RWPE1 (cell line): ENCODE measurements at places on chromosomes 6 and 20.

DNA sequence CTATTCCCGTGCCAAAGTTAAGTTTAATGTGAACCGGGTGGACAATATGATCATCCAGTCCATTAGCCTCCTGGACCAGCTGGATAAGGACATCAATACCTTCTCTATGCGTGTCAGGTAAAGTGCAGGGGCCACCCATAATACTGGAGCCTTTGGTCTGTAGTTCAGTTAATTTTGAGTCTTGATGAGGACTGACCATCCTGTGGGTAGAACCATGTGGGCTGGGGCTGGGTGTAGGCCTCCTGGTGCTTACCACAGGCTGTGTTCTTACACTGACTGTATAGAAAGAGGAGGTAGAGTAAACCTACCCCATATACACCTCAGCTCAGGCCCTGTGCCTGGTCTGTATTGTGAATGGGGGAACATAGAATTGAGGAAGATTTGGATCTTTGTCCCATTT is 2.4 kb downstream of the NOP56 start:
- no peak for DNase-seq

DNA sequence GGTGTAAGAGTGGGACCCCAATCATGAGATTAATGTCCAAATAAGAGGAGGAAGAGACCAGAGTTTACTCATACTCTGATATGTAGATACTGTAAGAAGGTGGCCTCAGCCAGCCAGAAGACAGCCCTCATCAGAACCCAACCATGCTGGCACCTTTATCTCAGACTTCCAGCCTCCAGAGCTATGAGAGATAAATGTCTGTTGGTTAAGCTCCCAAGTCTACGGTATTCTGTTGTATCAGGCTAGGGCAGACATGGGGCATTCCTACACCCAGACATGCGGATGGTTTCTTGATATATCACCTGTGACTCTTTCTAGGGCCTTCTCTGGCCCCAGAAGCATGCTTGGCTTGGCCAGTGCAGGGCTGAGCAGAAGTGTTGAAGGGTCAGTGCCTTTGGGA is 247.4 kb upstream of the RIN2 start:
- no peak for DNase-seq

DNA sequence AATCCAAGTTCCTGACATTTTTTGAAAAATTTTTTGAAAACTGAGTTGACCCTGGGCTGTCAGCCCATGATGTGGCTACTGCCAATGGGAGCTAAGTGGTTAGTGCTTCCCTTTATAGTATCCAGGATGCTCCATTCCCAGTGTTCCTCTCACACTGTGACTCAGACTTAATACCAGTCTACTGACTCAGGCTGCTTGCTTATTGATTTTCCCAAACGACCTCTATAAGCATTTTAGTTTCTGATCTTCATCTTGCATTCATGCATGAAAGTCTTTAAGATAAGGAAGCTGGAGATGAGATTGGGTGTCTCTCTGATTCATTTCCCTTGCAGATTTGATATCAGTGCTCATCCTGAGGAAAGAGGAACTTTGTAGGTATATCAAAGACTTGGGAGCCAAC is 560.0 kb downstream of the TBC1D32 start:
- no peak for DNase-seq

GRCh38 chr6:143270026-143270425 is 180.5 kb downstream of the ADAT2 start:
- no peak for DNase-seq

DNA sequence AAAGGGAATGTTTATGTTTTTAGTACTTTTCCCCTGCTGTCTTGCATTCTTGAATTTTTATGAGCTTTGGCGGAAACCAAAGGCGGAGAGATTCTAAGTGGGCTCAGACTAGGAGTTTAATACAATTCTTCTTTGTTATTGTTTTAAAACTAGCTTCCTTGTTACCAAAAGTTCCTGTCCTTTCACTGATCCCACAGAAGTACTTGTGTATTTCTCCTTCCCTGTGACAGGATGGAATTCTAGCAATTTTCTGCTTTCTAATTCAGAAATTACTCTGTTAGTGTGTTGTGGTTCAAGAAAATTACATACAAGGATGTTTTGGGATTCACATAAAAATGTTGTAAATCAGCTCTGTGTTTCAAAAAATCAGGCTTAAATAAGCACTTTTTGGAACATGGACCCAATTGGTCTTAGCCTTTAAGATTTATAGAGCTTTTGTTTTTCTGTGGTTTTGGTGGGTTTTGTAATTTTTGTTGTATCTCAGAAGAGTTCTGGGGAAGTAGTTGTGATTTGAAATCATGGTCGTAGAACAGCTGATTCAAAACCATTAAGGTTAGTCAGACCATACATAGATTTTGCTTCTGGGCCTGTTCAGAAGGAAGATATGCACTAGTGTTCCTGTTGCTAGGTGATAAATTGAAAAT is 17.6 kb upstream of the CTAGE9 start:
- DNase-seq = no peak

DNA sequence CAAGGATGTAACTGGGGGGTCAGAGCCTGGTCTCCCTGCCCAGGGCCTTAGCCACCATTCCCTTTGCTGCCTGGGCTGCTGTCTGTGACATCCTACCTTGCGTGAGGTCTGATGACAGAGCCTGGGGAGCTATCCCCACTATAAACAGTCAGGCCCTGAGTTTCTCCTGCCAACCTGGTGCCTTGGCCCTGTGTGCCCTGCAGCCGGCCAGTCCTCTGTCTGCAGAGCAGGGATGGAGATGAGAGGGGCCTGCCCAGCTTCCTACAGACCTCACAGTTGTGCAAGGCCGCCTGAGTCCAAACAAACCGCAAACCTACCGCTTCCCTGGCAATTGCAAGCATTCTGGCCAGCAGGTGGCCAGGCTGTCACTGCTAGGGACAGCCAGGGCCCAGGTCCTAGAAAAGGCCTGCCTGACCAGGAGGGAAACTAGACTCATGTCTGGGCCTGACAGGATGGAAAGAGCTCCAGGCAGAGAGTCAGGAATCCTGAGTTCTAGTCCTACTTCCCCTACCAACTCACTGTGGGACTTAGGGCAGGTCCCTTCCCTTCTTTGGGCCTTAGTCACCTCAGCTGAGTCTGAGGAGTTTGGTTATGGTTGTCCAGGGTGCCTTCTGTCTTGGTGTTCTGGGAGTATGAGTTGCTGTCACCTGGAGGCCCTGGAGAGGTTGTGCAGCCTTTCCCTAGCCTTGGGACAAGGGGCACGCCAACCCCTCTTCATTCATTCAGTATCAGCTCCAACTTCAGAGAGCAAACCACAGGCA is 86.2 kb downstream of the VEGFA start:
- DNase-seq = no peak

GRCh38 chr20:21019814-21020658 is 86.1 kb downstream of the LINC00237 start:
- DNase-seq = no peak

DNA sequence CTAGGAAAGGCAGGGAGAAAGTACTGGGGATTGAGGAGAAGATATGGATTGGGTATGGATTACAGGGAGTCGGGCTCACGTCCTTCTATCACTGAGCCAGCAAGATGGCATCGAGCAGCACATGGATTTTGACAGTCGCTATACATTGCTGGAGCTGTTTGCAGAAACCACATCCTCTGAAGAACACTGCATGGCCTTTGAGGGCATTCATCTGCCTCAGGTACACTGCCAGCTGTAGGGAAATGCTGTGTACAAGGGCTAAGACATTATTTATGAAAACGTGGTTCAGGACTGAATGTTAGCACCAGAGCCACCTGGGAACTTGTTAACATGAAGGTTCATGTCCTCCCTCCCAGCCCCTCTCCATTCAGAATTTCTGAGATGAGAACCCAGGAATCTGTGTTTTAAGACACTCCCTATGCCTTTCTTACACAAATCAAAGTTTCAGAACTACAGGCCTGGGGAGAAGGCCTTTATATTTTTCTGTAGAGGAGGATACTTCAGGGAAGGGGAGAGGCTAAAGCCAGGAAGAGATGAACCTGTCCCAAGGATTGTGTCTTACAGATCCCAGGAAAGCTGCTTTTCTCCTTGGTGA is 3.5 kb downstream of the CUL9 start:
- no peak for DNase-seq

- DNase-seq = peak; percentile 73
Measured at GRCh38 chr6:131694832-131695426, 6.3 kb downstream of the OR2A4 start.

GRCh38 chr6:28747083-28747630 is 176.6 kb downstream of the TRIM27 start:
- DNase-seq = no peak

GRCh38 chr6:146819596-146820320 is 221.0 kb downstream of the ADGB start:
- no peak for DNase-seq

DNA sequence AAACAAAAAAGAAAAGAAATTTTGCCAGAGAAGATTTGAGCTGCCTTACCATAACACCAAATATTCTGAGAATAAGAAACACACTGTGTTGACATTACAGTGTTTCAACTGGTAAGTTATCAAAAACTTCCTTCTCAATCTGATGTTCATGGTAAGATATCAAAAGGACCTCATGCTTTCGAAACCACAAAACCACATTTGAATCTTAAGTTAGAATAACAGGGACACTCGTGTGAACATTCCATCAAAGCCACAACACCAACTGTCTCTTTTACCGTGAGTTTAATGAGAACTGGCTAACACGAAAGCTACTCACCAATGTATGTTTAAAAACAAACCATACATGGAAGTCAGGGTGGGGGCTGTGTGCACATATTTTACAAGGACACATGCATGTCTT is 73.0 kb upstream of the OPRM1 start:
- no peak for DNase-seq

- no peak for DNase-seq
Measured at GRCh38 chr20:58557733-58558342, 42.6 kb upstream of the APCDD1L start.

- DNase-seq = no peak
Measured at GRCh38 chr6:11566609-11567008, 29.1 kb downstream of the TMEM170B start.

DNA sequence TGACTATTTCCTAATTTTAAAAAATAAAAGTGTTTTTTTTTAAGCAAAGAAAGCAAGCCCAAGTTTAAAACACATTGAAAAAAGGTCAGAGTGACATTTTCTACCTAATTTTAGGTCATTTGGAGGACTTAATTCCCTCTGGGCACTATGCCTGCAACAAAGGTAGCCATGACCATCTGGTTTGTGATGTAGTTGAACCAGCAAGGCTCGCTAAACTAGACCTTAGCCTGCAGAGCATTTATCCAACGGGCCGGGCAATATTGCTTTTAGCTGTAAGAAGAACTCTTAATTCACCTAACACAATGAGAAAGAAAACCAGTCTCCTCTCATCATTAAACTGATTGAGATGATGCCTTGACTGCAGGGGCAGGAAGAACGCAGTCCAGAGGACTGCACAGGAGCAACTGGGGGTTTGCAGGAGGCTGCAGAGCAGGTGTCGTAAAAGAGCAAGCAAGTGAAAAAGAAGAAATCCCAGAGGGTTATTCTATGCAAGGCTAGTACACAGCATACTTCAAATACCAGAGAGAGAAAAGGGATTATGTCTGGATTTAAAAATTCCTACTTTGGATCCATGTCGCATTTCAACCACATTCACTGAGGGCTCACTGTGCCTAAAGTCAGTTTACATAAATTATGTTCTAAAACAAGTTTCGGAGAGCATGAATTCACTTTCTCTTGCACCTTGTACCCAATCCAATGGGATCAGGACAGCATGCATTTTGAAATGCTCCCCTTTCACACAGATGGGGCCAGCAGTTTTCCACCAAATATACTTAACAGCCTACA is 12.8 kb downstream of the TRAF3IP2 start:
- no peak for DNase-seq

DNA sequence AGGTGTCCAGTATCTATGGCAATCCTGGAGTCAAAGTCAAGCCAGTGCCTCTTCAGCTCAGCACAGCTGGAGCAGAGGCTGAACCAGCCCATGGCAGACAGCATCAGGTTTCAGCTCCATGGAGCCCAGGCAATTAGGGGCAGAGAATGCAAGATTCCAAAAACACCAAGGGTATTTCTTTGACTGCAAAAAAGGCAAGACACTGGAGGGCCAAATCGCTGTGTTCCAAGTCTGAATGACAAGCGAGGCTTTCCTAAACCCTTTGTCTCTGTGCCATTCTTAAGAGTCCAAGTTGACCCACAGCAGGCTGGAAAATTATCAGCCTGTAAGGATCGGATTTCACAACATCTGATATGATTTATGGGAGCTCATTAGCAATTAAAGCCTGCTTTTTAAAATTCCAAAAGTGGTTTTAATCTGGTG is 49.7 kb upstream of the TGM3 start:
- DNase-seq = no peak

- DNase-seq = no peak
Measured at GRCh38 chr6:7088076-7088742, 19.6 kb upstream of the RREB1 start.

- peak; percentile 28 for DNase-seq
Measured at GRCh38 chr6:29680416-29680815, 536 bp downstream of the ZFP57 start.

GRCh38 chr6:5514353-5514752 is 253.0 kb downstream of the FARS2 start:
- no peak for DNase-seq

DNA sequence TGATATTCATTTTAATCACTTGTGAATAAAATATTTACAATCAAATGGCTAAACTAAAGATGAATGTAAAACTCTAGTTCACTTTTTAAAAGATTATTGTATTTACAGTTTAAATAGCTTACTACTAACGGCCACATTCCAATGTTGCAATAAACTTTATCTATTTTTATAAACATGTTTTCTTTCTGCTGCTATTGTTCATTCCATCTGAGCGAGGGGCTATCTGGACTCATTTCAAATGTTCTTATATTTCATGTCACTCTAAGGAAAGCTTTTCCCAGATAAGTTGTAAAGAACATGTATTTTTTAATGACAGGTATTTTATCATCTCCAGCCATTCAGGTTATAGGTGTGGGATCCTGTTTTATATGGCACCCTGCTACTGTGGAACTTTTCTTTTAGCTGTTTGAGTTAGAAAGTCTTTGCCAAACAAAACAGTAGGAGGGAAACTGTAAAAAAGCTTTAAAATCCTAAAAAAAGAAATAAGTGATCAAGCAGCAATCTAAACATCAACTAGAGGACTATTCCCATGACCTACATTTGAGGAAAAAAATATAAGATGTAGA is 42.5 kb downstream of the HMGCLL1 start:
- DNase-seq = no peak

DNA sequence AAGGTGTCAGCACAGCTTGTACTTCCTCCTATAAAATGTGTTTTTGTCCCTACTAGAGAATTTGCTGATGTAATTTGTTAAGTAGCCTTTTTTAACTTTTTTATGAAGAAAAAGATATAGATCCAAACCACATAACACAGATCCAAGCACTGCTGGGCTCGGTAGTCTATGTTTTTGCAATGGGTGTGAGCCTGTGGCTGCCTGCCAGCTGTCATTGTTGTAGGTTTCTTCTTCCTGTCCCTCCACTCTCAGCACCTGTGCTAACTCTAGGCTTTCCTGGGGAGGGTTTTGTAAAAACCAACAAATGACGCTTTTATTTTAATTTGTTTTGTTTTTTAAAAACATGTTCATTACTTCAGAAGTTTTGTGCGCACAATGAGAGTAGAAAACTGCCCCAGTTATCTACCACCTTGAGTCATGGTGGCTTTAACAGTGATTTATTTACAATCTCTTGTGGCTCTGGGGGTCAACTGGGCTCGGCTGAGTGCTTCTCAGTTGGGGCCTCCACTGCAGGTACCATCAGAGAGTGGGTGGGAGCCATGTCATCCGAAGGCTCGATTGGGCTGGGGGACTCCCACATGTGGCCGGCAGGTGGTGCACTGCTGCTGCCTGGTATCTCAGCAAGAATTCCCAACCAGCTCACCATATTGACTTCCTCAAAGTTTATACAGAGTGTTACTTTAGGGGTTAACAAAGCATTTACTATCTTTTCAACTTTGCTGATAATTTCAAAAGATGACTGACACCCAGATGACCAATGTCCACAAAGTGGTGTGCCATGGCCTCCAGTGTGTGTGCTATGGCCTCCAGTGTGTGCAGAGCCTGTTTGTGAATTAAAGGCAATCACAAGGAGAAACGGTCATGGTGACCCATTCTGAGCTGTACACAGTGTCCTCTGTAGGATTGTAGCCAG is 3.0 kb upstream of the CCR6 start:
- DNase-seq = no peak
